ENCODE measurements at places on chromosomes 3 and 15.

DNA sequence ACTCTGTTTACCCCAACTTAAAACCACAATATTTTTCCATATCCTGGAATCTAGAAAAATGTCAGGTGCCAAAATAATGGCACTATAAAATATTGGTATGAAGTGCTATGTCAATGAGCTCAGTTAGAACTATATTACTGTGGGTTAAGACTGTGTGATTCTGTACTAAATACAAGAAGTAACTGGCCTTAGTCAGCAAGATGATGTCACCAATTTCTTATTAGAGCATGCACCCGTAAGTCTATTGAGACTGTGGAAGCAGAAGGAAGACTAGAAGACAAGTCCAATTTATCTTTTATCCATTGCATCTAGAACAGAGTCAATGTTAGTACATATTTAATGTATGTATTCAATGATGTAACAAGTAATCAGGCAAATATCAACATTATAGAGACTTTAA lies 25.0 kb downstream of the LRRC58 start:
- DNase-seq, result no peak

GRCh38 chr3:189981668-189982067 lies 139.0 kb downstream of the P3H2 start:
- no peak for DNase-seq

DNA sequence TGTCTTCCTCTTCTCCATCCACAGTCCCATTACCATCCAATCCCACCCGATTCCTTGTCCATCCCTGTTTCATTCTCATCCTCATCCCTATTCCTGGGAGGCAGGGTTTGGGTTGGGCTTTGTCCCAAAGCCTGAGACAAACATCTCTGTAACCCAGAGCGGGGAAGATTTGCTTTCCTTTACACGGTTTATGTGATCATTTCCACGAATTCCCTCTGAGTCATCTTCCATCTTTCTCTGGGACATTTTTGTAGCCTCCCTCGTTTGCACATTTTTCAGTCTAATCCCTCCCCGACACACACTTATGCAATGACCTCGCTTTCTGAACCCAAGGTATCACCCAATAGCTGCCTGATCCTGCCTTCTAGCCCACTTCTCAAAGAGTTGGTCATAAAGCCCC lies 22.8 kb downstream of the DUOX2 start:
- DNase-seq, result no peak

GRCh38 chr3:10428406-10429091 lies 76.8 kb downstream of the ATP2B2 start:
- no peak for DNase-seq
